DMS153 (cell line): ENCODE measurements at places on chromosomes 16 and 17.

DNA sequence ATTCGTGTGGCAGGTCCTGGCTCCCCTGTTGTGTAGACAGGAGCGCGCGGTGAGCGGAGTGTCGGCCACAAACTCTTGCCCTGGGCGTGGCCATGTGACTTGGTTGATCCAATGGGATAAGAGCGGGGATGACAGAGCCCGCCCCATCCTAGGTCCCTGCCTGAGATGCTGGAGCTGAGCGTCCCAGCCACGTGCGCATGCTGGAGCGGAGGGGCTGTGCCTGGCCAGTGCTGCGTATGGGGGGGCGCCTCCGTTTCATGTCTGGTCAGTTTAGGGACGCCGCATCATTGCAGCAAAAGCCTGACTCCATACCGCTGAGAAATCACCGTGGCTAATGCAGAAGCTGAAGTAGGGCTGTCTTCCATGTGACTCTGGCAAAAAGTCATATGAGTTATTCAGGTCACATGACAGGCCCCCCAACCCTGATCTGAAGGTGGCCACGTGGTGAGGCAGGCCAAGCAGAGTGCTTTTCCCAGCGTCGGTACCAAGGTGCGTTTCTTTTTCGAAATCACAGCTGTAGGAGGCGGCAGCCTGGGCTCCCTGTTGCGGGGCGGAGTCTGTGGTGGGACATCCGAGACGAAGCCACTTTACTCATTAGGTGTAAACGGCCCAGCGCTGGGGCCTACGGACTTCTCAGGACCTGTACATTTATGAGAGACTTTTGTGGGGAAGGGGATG, 22.5 kb downstream of the HSBP1 start:
- DNase-seq = no peak

- DNase-seq = no peak
These were observed 529.0 kb upstream of the CDH5 start for GRCh38 chr16:65837464-65837863.

DNA sequence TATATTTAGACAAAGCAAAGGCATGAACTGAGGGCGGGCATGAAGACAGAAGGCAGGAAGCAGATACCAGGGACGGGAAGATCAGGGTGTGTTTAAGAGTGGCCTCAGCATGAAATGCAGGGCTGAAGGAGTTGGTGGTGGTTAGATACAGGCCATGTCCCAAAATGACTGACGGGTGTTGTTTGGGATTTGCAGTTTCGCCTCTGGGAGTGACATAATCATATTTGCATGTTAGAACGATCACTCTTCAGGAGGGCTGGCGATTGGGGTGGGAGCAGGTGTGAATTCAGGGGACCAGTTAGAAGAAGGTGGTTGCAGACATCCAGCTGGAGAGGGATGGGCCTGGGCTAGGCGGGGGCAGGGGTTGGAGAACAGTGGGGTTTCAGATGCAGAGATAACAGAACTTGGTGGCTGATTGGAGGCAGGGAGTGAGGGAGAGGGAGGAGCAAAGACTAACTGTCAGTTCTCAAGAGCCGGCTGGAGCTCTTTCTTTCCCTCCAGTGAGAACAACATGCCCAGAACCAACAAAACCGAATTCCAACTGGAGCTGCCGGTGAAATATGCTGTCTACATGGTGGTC, 27.2 kb upstream of the ITGAX start:
- DNase-seq = no peak

DNA sequence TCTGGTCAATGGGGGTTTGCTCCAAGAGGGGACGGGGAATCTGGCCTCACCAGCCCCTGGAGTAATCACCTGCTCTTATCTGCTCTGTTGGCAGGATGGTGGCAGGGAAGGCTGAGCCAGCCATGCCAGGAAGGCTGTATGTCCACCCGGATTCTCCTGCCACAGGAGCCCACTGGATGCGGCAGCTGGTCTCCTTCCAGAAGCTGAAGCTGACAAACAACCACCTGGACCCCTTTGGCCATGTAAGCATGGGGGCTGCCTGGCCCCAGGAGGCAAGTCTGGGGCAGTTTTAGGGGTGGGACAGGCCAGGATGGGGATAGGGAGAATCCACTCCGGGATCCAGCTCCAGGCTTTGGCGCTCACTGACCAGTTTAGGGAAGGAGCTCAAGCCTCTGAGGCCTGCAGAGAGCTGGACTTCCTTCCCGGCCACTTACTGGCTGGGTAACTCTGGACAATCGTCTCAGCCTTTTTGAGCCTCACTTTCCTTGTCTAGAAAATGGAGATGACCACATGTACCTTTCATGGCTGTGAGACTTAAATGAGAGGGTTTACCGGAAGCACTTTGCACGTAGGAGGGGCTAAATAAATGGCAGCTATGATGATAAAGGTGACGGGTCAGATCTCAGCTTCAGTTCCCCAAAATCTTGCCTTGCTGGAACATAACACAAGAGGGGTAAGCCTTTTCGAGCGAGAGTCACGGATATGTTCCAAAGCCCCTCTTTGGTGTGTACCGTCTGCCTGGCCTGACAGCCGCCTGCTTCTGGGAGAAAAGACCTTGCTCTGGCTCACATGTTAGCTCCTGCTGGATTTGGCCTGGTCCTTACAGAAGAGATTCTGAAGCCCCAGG, 15.4 kb downstream of the TBX4 start:
- DNase-seq = no peak

- DNase-seq = no peak
These were observed 23.6 kb downstream of the USP6 start for GRCh38 chr17:5139458-5139732.

- no peak for DNase-seq
These were observed 11.6 kb downstream of the SLC25A10 start for GRCh38 chr17:81723651-81724209.

DNA sequence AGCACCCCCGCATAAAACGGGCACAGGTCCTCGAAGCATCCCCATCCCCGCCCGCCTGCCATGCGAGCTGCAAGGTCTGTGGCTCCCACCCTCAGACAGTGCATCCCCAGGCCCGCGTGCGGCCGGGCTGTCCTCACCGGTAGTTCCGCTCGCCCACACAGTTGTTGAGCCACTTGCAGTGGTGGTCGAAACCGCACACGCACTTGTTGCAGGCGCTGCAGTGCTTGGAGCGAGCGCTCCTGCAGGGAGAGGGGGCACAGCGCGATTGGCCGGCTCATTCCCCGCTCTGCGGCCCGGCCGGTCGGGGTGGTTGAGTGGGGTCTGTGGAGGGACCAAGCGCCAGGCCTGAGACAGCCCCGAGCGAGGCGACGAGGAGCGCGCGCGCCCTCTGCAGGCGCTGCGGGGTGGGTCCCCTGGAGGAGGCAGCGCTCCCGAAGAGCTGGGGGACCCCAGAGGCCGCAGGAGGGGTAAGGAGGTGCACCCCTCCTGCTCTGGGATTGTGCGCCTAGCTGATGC, 6.0 kb upstream of the TPPP3 start:
- DNase-seq = no peak

DNA sequence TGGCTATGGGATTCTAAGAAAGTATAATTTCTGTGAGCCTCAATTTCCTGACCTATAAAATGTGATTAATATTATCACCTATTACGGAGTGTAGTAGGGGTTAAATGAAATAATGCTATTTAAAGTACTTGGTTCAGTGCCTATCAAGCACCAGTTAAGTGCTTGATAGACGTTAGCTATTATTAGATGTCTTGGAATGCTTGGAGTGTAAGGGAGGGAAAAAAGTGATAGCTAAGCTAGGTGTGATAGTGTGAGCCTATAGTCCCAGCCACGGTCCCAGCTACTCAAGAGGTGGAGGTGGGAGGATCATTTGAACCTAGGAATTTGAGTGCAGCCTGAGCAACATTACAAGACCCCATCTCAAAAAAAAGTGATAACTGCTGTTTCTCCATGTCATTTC, 7.5 kb downstream of the ORC6 start:
- no peak for DNase-seq

- DNase-seq = no peak
These were observed 426.8 kb upstream of the DYNLRB2 start for GRCh38 chr16:80113873-80114574.

- peak; percentile 18 for DNase-seq
These were observed 19.1 kb upstream of the CD79B start for GRCh38 chr17:63950940-63951907.

- DNase-seq = no peak
These were observed 113.4 kb upstream of the CIBAR2 start for GRCh38 chr16:85225721-85226120.

DNA sequence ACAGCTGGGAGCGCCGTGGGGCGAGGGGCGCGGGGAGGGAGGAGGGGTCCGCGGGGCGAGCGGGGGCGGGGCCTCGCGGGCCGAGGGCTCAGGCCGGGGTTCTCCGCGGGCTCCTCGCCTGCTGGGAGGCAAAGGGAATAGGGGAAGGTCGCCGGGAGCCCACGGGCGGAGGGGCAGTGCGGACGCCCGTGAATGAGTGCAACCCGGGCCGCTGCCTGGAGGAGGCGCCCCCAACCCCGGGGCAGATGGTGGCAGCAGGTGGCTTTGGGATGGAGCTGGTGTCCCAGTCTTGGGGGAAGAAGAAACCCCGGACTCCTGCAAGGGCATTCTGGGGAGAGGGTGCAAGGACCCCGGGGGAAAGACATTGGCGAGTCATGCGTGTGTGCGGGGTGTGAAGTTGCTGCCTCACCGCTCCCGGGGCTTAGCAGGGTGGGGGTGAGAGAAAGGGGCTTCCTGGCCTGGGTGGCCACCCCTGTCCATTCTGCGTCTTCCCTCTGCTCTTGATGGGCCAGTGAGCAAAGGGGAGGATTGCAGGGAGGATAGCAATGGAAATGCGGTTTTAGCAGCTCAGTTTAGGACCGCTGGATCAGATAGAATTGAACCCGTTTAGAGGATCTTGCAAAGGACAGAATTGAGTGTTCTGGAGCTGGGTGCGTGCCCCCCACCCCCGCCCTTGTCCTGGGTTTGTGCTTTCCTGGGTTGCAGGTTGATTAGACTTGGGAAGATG, 526 bp downstream of the KIAA0513 start:
- DNase-seq = no peak

DNA sequence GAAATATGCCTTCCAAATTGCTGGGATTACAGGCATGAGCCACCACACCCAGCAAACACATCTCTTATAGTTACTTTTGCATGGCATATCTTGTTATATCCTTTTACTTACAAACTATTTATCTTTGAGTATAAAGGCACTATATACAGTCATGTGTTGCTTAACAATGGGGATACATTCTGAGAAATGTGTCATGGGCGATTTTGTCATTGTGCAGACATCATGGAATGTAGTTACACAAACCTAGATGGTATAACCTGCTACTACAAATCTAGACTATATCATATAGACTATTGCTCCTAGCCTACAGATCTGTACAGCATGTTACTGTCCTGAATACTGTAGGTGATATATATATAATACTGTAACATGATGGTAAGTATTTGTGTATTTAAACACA, 43.6 kb downstream of the BCL7C start:
- no peak for DNase-seq

- no peak for DNase-seq
These were observed 89.3 kb upstream of the CIBAR2 start for GRCh38 chr16:85201574-85201973.

DNA sequence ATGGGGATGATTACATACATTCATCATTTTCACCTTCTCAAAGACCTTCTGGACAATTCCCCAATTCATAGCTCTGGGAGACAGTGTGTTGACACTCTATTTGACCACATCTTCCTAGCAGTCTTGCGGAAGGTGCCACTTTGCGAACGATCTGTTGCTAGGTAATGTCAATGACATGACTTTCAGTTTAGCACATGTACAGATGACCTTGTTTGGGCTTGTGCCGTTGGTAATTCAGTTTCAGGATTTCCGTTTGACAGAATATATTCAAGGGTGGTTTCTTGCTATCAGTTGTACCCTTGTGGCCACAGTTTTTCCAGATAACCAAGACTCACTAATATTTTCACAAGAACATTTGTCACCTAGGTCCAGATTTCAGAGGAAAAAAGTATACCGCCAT, 478.2 kb downstream of the WWOX start:
- no peak for DNase-seq

DNA sequence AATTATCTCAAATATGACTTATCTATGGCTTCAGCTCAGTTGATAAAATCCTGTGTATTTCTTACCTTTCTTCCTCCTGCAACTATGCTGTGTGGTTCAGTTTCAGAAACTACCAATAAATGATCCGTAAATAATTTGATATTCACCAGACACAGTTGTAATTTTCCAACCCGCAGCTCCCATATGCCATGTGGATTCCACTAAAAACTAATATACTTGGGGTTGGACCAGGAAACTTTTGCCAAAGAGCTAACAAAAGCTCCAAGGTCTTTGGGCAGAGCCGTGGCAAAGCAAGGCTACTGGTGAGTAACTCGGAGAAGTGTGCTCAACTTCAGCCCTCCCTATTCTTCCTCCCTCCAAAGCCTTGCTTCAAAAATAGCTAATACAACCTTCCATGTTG, 2.3 kb upstream of the CHST6 start:
- no peak for DNase-seq

DNA sequence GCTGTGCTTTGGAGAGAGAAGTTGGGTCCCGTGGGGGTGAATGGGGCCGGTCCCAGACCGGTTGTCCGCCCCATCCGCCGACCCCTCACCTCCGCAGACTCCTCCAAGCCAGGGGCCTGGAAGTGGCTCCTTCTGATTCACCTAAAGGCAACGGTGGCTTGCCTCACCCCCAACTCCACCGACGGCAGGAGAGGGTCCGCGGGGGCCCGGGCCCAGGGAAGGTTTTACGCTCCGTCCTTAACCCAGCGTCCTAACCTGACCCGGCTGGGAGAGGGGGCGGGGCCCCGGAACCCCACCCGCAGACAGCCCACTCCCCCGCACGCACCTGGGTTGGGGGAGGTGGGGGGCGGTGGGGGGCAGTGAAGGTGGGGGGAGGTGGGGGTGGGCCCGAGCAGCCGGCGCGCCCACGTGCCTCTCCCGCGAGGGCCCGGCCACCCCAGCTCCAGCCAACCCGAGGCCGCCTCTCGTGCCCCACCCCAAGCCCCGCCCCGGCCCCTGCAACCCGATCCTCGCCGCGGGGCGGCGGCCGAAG, 12.7 kb upstream of the CD300A start:
- no peak for DNase-seq

GRCh38 chr16:75251280-75252048, at the start of gene BCAR1:
Gene BCAR1, minus strand, starts transcription at chr16:75251624. Its CDS starts 142 bp downstream, at chr16:75251482.
- DNase-seq = peak; percentile 73

DNA sequence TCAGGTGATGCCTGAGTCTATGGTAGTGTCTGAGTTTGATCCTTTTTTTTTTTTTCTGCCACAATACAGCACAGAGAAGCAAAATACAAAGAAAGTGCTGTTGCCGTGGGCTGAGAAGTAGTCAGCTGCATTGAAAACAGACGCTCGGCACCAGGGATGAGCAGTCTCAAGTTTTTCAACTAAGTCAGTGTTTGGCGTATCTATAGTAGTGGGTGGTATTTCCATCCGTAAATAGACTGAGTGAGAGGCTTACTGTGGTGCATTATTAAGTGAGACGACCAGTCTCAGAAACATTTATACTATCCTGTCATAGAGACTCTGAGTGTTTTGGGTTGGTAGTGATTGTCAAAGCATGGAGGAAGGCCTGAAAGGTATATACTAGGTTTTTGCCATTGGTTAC, 221.3 kb downstream of the SNX29 start:
- no peak for DNase-seq
